CD4-positive, alpha-beta T cell treated with Interleukin-12 subunit alpha and Interleukin-12 subunit beta, for 1 hour (primary cell): ENCODE measurements at places on chromosomes 1 and 21.

DNA sequence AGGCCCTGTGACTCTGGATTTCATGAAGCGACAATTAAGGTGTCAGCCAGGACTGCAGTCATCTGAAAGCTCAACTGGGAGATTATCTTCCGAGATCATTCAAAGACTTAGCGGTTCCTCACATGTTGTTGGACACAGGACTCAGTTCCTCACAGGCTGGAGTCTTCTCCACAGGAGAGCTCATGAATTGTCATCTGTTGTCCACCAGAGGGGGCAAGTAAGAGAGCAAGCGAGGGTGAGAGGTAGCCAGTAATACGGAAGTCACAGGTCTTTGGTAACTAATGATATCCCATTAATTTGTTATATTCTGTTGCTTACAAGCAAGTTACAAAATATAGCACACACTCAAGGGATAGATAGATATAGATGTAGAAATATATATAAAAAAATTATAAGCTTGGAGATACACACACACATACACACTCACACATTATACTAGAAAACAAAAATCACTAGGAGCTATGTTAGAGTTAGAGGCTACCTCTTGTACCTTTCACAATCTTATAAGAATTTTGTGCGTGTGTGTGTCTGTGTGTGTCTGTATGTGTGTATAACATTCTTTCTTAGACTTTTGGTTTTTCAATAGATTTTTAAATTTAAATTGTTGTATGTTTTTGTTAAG lies 1695.3 kb downstream of the BRINP3 start:
- DNase-seq, result no peak

DNA sequence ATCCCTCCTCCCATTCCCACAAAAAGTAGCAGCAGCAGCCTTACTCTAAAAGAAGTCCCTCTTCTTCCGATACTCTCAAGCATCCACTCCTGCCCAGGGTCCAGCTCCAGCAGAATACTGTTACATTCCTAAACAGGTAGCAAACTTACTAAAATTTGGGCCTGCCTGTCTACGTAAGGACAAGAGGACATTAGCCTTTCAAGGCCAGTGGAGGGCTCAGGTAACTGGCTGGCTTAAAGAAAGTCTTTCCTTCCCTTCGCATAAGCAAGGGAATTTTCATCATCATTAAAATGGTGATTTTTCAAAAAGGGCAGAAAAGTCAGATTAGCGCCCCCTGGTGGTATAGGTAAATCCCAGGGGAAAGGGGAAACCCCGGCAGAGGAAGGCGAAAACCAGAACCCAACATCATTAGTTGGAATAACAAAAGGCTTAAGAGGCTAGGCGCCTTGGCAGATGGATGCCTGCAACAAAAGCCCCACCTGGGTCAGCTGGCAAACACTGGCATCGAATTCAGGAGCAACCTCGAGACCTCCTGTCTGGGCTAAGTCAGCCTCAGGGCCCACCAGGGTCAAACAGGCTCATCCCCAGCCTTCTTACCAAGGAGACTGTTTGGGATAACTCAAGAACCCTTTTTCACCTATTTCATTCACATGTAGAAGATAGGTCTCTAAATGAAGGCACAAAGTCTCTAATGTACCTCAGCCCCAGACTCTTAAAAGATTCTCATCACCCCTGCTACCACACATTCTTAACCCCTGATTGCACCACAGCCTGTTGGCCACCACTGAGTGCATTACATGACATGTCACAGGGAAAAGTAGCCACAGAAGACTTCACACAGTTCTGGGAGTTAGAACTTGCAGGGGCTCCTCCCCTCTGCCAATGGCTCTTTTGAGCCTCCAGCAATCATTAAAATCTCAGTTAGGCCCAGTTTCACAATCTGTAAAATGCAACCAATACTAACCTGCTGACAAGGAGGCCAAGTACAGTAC lies 36.7 kb downstream of the ERI3 start:
- DNase-seq, result peak; percentile 56

DNA sequence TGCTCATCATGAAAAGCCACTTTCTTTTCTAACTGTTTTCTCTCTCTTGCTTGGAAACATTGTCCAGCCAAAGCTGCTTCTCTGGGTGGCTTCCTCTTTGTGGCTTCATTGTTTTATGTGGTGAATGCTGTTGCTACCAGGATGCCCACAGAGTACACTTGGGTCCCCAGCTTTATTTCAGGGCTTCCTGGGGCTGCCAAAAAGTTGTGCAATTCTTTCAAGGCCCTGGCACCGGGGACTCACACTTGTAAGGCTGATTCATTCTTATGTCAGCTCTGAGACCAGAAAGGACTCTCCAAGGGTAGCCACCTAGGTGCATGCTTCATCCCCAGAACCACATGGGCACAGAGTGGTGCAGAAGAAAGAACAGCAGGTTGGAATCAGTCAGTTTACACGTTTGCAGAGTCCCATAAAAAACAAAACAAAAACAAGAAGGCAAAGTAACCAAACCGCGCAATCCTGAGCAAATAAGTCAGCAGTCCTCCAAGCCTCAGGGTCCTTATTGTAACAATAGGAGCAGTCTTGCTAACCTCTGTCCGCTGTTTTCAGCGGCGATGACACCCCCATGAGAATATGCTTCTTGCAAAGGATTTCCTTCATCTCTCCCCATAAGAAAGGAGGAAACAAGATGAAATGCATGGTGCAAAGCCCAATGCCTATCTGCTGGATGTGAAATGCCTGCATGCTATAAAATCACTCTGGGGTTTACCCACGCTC lies 89.9 kb upstream of the SSX2IP start:
- DNase-seq, result no peak

- no peak for DNase-seq
Observed at GRCh38 chr1:6922096-6922931, 137.1 kb downstream of the CAMTA1 start.

DNA sequence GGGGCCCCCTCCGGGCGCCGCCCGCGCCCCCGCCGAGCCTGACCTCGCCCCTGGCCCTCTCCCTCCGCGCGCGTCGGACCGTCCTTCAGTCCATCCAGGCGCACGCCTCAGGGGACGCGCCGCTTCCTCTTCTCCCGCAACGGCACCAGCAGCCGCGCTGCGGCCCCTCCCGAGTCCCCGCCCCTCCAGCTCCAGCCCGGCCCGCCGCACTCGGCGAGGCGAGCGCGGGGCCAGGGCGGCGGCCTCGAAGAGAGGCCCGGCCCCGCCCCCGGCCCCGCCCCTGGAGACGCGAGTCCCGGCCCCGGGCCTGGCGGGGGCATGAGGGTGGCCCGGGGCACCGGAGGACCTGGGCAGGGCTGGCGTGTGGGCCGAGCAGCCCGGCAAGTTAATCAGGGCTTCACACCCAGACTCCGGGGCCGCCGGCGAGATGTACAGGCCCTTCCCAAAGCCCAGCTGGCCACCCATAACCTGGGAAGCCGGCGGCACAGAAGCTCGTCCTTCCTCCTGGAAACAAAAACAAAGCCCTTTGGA lies at the start of gene IGSF3:
Gene IGSF3 (minus strand): TSS at position 159 of the 531 bp plus-strand sequence. CDS start 1,407 bp downstream, outside the sequence.
- DNase-seq, result peak; percentile 47

DNA sequence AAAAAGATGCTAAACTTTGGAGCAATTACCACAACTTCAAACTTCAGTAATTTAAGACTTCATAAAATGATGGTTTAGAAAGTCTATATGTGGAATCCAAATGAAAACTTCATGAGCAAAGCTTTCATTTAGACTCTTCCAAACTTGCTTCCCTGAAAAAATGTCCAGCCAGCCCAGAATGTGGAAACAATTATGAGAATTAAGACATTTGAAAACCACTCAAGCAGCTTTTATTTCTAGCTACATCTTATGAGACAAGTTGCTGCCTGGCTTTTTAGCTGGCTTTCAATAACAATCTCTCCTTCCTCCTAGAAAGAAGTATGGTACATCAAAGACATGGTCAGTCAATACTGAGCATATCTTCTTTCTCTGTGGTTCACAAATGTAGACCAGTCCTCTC lies 21.8 kb downstream of the LPAR3 start:
- DNase-seq, result no peak
